Uterine smooth muscle cell (primary cell): ENCODE measurements at places on chromosomes 1 and 21. TPM values are rescaled to one million over a fixed set of nuclear protein-coding genes. Genes with fewer than 3 reads are reported as not detected.

Gene GPR37L1
- total RNA-seq, result not detected in 2 replicates

Gene CHML
- total RNA-seq, result 13.4 and 20.4 TPM in 2 replicates

Gene FCGR3B
- total RNA-seq, result not detected in 2 replicates

Gene IFI44
- total RNA-seq, result 4.9 and 6.1 TPM in 2 replicates

Gene LCE2A
- total RNA-seq, result 0.25 and 2.2 TPM in 2 replicates
